HL-60 (cell line): ENCODE measurements at places on chromosomes 3 and 15.

- no peak for DNase-seq
Observed at GRCh38 chr3:89250742-89251141, 143.3 kb downstream of the EPHA3 start.

- no peak for DNase-seq
Observed at GRCh38 chr3:125119752-125120378, 64.1 kb upstream of the HEG1 start.

DNA sequence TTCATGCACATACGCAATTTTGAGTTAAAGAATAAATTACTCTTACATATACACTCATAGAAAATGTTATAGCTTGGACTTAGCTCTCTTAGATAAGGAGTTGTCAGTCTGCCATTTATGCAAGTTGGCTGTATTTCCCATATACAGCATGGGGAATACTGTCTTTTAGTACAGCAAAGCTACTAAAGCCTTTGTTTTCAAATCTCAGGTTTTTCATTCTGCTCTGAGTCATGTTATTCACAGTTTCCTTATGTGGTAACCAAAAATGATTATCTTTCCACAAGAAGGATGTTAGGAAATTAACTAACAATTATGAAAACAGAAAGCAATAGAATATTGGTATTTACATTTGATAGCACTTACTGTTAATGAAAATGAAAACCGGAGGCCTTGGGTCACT is 4.3 kb upstream of the TIPARP start:
- no peak for DNase-seq

GRCh38 chr3:138349926-138350665 is 1.7 kb downstream of the MRAS start:
- no peak for DNase-seq

- DNase-seq = no peak
Observed at GRCh38 chr3:126936853-126937425, 46.0 kb upstream of the PLXNA1 start.

GRCh38 chr3:187997490-187997889 is 156.5 kb upstream of the LPP start:
- no peak for DNase-seq

DNA sequence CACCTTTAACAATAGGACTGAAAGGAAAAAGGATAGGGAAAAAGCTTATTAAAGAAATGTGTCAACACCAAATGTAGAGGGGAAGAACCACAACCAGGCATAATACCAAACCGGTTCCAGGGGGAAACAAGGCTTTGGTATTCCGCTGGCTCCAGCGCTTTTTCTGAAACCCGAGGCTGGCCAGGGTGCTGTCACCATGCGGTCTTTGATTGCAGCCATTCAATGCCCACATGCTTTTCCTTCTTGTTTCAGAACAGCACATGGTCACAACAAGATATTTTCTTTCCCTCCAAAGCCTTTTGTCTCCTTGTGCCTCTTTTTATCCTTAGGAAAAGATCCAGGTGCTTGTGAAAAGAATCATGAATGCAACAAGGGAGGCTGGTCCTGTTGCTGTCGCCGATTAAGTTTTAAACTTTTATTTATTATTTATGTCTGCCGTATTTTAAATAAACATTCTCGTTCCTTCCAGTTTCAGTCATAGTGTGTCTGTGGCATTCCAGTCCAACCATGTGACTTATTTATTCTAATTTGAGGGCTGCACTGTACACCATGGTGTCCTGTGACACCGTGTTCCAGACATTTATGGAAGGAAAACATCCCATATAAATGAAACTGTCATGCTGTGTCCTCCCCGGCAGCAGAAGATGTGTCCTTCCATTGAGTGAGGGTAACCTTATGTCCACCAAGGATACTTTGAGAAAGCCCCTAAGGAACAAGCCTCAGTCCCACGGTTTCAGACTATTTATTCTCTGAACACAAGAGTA is 41.1 kb downstream of the CCK start:
- no peak for DNase-seq

DNA sequence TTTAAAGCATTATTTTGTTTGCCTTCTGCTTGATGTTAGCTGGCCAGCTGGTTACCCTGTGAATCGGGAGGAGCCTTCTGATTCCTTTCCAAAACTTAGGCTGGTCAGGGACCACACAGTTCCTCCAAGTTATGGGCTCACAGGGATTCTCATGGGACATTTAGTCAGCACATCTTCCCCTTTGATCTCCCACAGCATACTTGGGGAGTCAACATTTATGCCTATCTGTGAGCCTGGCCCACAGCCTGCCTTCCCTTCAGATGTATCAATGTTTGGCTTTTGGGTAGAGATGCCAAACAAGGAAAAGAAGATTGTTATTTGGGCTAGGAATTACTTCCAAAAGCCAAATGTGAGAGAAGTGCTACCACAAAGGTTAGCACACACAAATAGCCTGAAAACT is 32.6 kb upstream of the DCP1A start:
- no peak for DNase-seq

DNA sequence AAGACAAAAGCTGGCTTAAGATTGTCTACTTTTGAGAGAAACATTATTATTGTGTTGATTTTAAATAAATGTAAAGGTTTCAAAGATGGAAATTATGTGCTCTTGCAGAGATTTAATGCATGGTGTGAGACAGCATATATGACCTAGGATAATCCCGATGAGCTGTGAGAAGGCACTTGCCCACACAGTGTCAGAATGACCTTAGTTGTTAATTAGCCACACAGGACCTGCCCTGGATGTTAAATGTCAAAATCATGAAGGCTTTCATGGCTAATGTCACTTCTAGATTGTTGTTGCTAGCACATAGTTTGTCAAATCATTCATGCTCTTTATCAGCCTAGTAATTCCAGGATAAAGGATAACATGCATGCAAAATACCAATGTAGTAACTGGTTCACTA is 135.3 kb upstream of the GAP43 start:
- no peak for DNase-seq

- no peak for DNase-seq
Observed at GRCh38 chr15:48021336-48022086, 99.3 kb upstream of the SLC24A5 start.

DNA sequence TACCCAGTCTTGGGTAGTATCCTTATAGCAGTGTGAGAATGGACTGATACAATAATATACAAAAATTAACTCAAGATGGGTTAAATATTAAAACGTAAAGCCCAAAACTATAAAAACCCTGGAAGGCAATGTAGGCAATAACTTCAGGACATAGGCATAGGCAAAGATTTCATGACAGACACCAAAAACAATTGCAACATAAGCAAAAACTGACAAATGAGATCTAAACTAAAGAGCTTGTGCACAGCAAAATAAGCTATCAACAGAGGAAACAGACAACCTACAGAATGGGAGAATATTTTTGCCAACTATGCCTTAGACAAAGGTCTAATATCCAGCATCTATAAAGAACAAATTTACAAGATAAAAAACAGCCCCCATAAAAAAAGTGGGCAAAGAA is 204.8 kb upstream of the CCDC54 start:
- no peak for DNase-seq

GRCh38 chr3:16604433-16604832 is 790 bp downstream of the DAZL start:
- DNase-seq = no peak

- DNase-seq = no peak
Observed at GRCh38 chr3:14827776-14828175, 9.0 kb downstream of the FGD5 start.

- DNase-seq = no peak
Observed at GRCh38 chr3:142272200-142272891, 47.0 kb upstream of the GK5 start.

DNA sequence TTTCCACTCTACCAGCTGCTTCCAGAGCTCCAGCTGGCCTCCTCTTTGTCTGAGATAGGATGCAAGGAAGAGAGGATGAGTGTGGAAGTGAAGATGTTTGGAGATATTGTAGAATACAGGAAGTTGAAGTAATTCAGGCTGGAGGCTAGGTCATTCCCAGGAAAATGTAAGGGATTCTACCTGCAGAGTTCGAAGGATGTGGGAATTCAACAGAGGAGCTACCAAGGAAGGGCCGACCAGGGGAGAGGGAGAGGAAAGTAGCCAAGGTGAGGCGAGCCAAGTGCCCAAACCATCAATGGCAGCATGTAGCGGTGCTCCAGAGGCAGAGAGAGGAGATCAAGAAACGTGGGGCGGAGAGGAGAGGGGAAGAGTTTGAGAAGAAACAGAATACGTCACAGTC is 49.0 kb upstream of the EPHB3 start:
- no peak for DNase-seq

- DNase-seq = no peak
Observed at GRCh38 chr3:64741341-64741740, 53.5 kb upstream of the ADAMTS9 start.

- DNase-seq = no peak
Observed at GRCh38 chr15:39639037-39639436, 58.2 kb downstream of the THBS1 start.

GRCh38 chr15:90463381-90463780 is 66.3 kb upstream of the CRTC3 start:
- no peak for DNase-seq

DNA sequence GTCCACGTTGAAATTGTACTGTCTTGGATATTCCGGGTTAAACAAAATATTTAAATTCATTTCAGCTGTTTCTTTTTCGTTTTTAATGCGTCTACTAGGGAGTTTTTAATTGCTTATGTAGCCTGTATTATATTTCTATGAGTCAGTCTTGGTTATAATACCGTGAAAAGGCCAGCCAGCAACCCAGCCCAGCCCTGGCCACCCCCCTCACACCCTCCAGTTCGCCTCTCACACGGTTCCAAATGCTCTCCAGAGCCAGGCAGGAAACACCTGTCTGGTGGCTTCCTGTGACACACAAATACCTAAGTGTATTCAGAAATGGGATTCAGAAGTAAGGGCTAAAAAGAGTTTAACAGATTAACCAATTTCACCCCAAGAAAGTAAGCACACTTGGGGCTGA is 4.4 kb downstream of the SH3BP5 start:
- no peak for DNase-seq

- no peak for DNase-seq
Observed at GRCh38 chr3:134201201-134202130, 49.2 kb downstream of the RYK start.

GRCh38 chr3:149401926-149402310 is 24.5 kb upstream of the TM4SF1 start:
- DNase-seq = no peak

GRCh38 chr15:67841513-67841762 is 1.6 kb upstream of the RNU6-1 start:
- DNase-seq = no peak

- no peak for DNase-seq
Observed at GRCh38 chr3:76912841-76913383, 127.0 kb upstream of the ROBO2 start.

- DNase-seq = no peak
Observed at GRCh38 chr3:37997342-37997741, 6.8 kb downstream of the VILL start.

- DNase-seq = no peak
Observed at GRCh38 chr3:84963137-84963536, 4.3 kb downstream of the CADM2 start.

GRCh38 chr3:169607949-169608348 is 55.6 kb downstream of the MECOM start:
- DNase-seq = no peak

- DNase-seq = no peak
Observed at GRCh38 chr3:58188173-58188564, 22.6 kb downstream of the DNASE1L3 start.

GRCh38 chr3:66980791-66981190 is 17.3 kb upstream of the KBTBD8 start:
- DNase-seq = peak; percentile 50

- no peak for DNase-seq
Observed at GRCh38 chr15:71232411-71232810, 117.1 kb downstream of the THSD4 start.

GRCh38 chr15:93515256-93516051 is 426.4 kb upstream of the RGMA start:
- no peak for DNase-seq

DNA sequence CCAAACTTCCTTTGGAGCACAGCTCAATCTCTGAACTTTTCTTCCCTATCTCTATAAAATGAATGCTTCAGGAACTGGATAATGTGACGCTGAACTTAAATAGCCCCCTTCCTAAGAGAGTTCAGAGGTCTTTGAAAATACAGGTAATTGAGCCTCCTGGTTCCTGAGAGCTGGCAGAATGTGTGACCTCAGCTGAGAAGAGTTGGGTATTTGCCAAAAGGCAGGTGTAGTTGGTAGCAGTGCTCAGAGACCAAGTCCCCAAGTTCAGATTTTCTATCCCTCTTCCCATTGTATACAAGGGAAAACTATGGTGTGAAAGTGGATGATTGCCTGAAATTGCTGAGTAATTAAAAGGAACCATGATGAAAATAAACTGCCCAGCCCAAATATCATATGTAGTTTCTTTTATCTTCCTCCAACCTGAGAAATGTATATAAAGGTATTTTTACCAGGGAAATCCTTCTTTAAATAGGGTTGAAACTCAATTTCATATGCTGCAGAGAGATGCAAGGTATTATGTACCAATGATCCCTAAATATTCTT is 154.6 kb upstream of the ICE2 start:
- DNase-seq = no peak

GRCh38 chr3:46545818-46546630 is 20.1 kb downstream of the LRRC2 start:
- no peak for DNase-seq

DNA sequence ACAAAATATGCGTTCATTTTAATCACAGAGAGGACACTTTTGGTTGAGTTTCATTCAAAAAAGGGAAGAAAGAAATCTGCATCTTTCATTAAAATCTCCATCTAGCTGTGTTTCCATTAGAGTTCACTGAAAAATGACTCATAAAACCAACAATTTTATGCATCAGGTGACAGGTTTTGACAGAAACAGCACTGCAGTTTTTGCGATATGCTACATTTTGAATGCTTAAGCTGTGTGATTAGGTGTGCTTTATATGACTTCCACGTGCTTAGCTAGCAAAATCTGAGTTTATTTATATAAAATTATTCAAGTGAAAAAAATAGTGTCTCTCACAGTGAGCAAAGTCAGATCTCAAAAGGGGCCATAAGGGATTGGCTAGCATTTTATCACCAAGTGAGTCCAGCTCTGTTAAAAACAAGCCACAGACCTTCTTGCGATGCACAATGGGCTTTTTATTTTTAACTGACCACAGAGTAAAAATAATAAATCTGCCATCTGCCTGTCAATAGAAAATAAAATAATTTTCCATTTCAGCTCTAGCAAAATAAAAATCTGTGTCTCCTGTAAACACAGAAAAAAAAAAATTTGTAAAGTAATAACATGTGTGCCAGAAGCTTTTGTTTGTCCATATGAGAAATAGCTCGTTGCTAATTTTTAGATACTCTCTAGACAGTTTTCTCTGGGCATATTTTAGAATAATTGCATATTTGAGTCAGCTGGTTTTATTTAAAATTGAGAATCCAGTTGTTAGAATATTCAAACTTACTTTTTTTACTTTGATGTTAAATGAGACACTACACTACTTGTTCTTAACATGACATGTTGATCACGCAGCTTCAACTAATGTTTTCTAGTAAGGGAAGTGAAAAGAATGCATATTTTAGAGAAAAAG is 409.8 kb downstream of the ROBO2 start:
- no peak for DNase-seq

GRCh38 chr3:175397372-175397771 is 538.2 kb downstream of the NAALADL2 start:
- DNase-seq = no peak

DNA sequence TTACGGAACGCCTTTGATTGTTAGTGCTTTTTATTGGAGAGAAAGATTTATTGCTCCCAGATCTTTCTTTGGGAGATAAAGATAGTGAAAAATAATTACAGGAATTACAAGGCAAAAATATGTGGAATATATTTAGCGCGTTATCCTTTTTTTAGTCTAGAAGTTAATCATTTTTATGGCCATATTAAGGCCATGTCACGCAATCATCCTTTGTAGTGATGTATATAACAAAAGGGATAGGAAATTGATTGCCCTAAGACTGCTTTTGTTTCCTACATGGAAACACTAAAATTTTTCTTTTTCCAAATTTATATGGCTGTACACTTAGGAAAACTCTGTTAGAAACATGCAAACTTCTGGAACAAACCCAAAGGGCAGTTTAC is 1.5 kb downstream of the TRPC1 start:
- no peak for DNase-seq
